ENCODE measurements at places on chromosomes 6 and 20. TPM values are rescaled to one million over a fixed set of nuclear protein-coding genes. Genes with fewer than 3 reads are reported as not detected.

SIRPB1 gene
- 0.41 TPM for total RNA-seq

LINC00237 gene
- 0.82 TPM for total RNA-seq

RPS6KA2 gene
- 24.9 TPM for total RNA-seq

RUNX2 gene
- 0.41 TPM for total RNA-seq

TGM6 gene
- not detected for total RNA-seq

RBPJL gene
- not detected for total RNA-seq

FOXF2 gene
- 1.2 TPM for total RNA-seq

RIPOR2 gene
- 17.9 TPM for total RNA-seq

TFAP2C gene
- 2.4 TPM for total RNA-seq

C20orf202 gene
- total RNA-seq = 0.41 TPM

CAP2 gene
- total RNA-seq = 39.9 TPM

CST9L gene
- not detected for total RNA-seq

ELOVL2 gene
- 55.4 TPM for total RNA-seq

IRF4 gene
- not detected for total RNA-seq

C20orf141 gene
- total RNA-seq = not detected

LGSN gene
- 0.82 TPM for total RNA-seq

CLPSL2 gene
- not detected for total RNA-seq

DNA sequence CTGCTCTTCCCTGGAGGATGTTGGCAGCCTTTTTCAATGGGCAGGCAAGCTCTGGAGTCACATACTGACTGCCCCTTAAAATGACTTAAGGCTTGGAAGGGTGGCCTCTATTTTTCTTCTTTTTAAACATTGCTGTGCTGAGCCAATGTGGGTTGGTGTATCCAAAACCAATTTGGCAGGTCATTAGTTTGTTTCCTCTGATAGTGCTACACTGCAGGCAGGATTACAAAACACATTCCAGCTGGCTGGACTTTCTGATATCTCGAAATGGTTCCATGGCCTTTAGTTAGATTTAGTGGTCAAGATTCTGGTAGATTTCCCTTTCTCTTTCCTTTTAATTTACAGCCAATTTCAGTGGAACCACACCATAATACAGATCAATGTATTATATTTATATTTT is 28.1 kb upstream of the BMP2 start:
- DNase-seq = no peak

GRCh38 chr6:104580452-104580851 is 279.3 kb downstream of the HACE1 start:
- no peak for DNase-seq

GRCh38 chr6:108665495-108666196 is 104.9 kb downstream of the FOXO3 start:
- no peak for DNase-seq

GRCh38 chr20:34397096-34397495 is 34.0 kb downstream of the ITCH start:
- no peak for DNase-seq

DNA sequence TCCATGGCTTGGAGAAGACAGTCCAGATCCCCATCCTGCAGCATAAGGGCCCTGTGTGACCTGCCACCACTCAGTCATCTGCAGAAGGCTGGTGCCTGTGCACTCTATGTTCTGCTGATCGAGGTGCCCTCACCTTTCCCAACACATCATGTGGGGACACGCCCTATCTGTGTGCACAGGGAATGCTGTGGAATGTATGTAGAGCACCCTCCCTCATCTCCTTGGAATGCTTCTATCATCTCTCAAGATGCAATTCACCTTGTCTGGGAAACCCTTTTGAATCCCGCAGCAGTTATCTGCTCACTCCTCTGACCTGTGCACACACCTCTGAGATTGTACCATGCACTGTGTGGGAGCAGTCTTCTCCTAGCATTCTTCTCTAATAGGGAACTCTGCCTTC is 207.2 kb upstream of the SSTR4 start:
- no peak for DNase-seq

DNA sequence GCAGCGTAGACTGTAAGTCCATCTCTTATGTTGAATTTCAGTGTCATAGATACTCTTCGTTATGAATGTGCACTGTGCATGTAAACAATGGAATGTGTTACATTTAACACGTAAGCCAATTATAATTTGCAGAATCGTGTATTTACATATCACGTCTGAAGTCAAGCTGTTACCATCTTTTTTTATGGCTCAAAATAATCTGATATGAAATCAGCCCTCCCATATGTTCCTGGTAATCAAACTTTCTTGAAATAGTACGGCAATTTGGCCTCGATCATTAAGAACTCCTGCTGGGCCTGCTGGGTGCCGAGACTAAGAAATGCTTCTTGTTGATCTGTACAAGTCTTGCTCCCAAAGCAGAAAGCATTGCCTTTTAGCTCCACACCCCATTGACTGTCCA is 89.6 kb upstream of the DOK5 start:
- DNase-seq = no peak

DNA sequence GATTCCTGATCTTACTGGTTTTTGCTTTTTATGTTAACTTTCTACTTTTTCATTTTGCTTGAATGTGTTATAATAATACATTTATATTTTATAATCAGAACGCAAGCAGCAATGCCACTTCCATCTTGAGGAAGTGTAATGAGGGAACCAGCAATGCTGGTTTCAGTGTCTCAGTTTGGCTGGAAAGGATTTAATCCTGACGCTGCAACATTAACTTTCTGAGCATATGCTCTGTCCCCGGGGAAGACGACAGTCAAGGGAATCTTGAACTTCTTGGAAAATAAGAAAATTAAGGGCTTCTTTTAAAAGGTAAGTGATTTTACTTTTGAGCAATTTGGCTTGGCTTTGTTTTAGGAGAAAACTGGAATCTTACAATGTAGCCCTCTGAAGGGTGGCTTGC is 205.5 kb upstream of the AGPAT4 start:
- no peak for DNase-seq

GRCh38 chr20:42123981-42124473 is 505.9 kb upstream of the CHD6 start:
- DNase-seq = no peak

GRCh38 chr6:150697515-150697914 is 97.8 kb downstream of the PLEKHG1 start:
- DNase-seq = no peak

DNA sequence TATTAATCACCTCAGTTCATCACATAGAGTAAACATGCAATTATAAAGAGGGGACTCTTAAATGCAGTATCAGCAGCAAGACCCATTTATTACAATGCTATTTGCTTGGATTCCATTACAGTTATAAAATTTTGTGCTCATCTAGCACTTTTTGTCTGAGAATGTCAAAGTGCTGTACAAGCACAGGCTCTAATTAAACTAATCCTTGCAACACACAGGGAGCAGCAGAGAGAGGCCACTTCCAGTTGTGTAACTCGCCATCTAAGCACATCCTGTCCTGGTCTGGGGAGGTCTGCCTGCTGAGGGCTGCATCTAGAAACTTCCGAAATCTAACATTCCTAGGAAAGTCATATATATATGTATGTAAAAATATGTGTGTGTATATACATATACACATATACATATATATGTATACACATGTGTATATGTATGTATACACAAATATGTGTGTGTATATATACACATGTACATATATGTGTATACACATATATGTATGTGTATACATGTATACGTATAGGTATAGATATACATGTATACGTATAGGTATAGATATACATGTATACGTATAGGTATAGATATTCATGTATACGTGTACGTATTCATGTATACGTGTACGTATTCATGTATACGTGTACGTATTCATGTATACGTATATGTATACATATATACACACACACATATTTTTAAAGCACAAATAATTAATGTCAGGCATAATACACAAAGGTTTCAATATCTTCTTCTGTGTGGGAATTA is 136.4 kb upstream of the JARID2 start:
- no peak for DNase-seq

DNA sequence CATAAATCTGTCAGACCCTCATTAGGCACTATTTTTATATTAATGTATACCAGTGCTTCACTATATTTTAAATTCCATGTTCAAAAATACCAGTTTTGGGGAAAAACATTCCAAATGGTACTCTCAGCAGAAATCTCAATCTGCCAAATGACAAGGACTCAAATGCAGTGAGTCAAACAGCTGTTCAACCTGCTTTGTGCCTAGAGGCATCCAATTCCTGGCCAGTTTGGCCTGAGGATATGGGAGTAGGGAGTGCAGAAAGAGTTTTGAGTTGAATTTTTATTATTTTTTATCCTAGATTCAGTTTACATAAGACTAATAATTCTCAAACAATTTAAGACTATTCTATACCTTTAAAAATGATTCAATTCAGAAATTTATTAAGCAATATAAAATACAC is 216.8 kb downstream of the LAMA2 start:
- DNase-seq = no peak

- DNase-seq = no peak
These were observed 125.6 kb downstream of the FIG4 start for GRCh38 chr6:109816452-109817374.

DNA sequence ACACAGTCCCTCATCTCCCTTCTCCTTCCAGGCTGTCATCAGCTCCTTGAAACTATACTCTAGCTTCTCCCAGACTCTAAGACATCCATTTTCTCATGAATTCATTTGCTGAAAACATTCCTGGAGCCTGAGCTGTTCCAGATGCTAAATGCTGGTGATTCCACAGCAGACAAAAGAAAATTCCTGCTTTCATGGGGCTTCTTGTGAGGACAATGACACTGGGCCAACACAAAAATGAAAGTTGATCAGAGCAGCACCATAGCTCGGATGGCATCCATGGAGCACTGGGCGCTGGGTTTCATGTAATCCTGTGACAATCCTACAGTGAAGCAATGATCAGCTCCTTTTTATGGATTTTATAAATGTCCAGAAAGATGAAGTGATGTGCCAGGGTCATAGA is 47.4 kb upstream of the STX16 start:
- DNase-seq = no peak

DNA sequence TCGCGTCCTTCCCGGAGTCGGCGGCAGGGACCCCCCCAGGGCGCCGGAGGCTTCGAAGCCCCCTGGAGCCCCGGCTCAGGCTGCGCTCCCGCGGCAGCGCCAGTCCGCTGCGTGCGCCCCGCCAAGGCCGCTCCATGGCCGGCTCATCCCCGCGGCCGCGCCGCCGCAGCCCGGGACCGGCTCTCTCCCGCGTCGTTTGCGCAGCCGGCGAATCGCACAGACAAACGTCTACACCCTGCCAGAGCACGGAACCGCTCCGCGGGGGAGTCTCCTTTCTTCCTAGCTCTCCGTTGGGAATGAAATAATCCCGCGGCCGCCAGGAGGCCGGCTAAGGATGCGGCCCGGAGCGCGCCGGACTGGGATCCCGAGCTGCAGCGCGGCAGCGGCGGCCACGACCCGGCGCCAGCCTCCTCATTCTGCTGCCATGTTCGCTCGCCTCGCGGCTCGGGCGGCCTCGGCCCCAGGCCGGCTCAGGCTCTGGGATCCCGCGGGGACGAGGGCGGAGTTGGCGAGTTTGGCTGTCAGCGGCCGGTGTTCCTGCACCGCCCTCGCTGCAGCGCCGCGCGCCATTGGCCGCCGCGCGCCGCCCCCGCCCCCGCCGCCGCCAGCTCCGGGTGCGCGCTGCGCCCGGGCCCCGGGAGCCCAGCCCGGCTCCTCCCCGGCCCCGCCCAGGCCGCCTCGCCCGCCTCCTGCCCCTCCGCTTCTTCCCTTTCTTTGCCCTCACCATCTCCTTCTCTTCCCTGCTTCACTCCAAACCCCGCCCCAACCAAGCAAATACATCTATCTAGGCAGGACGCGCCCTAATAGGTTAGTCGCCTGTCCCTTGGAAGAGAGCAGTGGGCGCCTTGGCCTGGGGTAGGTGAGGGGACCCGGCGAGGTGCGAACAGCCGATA is at the start of gene GFOD1:
Gene GFOD1 (minus strand): TSS at position 479 of the 893 bp plus-strand sequence. CDS start 710 bp downstream, outside the sequence.
- DNase-seq = peak; percentile 94

DNA sequence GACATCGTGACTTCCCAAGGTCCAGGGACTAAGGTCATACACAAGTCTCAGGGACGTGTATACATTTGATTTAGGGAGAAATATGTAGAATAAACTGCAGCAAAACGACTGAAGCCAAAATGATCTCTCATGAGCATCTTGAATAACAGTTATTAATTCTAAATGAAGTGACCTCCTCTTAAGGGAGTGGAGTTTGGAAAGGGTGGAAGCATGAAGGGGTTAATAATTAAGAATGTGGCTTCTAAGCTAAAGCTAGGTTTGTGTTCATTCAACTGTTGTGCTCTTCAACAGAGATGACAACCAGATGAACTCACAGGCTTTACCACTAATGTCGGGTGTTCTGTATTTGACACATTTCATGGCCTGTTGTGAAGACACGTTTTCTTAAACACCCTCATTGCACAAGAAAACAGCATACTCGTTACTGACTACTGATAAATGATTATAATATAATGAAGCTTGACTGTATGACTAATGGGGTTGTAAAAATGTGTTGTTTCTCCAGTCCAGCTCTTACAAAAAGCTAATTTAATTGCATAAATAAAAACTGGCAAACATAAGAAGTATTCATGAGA is 1.5 kb downstream of the PPP1R14C start:
- DNase-seq = no peak

DNA sequence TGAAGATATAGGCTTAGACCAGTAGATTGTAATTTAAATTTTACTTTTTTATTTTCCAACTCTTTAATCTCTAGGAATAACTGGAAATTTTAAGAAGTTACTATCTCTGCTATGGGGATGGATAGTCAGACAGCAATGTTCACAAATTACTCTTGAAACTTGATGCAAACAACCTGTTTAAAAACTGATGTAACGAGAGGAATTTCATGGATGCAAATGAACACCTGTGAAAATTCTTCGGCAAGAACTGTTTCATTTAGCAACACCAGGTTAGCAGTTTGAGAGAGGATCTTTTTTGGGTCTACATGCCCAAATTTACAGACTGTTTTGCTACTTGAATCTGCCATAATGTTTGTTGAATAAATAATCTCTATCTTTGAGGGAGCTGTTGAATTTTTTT is 20.0 kb upstream of the RSPH3 start:
- DNase-seq = no peak

GRCh38 chr6:62283796-62284411 is 2.1 kb downstream of the KHDRBS2 start:
- no peak for DNase-seq

DNA sequence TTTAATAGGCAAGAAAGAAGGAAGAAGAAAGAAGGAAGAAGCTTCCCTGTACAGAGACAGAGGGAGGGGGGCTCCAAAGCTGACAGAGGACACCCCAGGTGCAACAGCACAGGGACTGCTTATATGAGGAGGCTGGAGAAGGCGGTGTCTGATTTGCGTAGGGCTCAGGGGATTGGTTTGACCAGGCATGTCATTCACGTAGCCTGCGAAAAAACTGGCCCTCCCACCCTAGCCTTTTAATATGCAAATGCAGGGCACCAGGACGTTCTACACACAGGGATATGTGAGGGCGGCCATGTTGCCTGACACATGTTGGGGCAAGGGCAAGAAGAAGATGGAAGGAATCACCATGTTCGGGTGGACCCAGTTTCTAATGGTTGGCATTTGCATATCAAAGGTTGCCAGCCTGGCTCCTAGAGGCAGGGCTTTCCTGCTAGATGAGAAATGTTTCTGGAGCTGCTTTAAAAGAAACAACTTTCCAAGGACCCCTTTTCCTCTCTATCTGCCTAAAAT is 305.4 kb upstream of the CDYL start:
- no peak for DNase-seq

GRCh38 chr6:41153992-41154625 is at the start of gene TREML1:
Gene TREML1 (minus strand): TSS chr6:41154347. CDS start chr6:41154288, 59 bp downstream.
- no peak for DNase-seq
